Inflammatory macrophage treated with lipopolysaccharide for 1 hour (primary cell): ENCODE measurements at places on chromosomes 11 and 22.

DNA sequence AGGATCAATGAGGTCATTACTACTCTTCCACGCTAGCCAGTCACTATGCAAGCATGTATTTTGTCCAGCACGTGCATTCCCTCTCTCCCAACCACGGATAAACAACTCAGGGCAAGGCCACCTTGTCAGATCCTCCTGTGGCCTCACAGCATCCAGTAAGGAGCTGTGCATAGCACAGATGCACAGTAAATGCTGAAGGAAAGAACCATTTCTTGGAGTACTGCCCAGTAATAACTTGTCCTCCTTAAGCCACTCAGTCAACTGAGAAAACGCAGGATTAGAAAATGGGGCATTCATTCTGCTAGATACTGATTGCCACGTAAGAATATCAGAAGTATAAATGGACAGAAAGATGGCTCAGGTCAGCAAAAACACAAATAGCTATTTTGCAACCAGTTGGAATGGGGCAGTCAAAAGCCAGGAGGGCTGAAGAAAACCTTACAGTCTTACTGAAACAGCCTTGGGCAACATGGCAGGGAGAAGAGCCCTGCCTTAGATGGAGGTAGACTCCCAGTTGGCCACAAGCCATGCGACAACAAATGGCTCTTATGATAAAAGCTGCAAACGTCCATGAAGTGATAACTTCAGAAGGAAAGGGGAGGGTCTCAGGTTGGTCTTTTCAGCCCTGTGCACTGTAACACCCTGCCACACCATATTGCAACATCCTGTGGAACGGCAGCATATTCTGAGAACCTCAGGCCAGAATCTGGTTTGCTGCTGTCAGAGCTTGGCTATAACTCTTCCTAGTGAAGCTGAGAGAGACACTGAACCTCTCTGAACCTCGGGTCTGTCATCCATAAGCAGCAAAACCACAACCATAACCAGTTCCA lies 23.0 kb downstream of the PC start:
- no peak for DNase-seq

DNA sequence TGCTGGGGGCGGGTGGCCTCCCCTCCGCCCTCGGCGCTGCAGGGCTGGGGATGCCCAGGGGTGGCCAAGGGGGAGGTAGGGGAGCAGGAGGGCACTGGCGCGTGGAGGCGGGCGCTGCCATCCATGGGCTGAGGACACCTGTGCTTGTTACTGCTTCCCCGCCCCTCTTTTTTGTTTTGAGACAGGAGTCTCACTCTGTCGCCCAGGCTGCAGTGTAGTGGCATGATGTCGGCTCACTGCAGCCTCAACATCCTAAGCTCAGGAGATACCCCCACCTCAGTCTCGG lies 683 bp upstream of the FADS3 start:
- DNase-seq = no peak

DNA sequence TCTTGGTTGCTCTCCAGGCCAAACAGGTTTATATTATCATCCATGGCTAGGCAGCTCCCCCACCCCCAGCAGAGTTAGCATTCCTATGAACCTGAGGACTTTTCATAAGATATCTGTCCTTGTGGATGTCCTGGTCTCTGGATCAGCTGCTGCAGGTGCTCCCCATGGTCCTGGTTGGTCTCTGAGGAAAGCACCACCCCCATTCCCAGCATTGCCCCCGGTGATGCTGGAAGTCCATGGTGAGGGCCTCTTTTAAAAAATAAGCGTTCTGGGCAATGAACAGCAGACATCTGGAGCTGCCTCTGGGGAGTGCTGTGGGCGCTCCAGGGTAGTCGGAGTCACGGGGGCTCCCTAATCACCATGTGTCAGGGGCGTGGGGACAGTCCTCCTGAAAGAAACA lies 26.6 kb downstream of the DKK3 start:
- DNase-seq = no peak

DNA sequence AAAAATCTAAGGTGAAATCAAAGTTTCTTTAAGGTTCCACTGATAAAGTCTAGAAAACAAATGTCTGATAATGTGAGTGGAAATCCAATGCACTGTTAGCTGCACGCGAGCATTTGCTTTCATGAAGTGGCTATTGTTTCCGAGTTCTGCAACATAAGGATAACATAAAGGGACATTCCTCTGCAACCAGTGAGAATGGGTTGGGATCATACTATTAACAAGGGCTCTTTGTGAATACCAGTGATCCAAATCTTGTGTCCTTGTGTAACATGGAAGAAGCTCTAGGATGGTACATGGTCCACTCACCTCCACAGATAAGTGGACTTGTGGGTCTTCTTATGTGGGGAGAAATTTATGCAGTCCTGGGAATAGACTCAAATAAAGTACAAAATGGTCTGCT lies 24.6 kb downstream of the APIP start:
- DNase-seq = no peak

DNA sequence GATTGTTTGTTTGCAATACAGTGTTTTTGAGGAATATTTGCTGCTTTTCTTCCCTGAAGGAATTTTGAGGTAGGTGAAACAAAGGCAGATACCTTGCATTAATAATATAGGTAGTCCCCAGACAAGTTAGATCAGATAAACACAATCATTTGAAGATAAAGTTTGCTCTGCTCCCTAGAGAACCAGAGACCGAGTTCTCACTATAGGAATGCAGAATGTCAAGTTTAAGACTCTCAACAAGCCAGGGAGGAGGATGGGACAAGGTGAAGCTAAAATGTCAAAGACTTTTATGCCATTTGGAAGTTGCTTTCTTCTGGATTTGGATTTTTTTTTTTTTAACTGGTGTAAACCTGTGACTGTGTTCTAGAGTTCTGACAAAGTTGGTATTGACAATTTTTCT lies 364.7 kb downstream of the TTC28 start:
- DNase-seq = no peak
